ENCODE measurements at places on chromosomes 12 and 14.
A peak's percentile ranks its signal among the peaks of the same experiment; 100 is the strongest.

GRCh38 chr14:31949709-31950108 lies 127.4 kb upstream of the ARHGAP5 start:
- H3K36me3 ChIP-seq, result no peaks in the 10 kb centered on the region
- peaks cover 33% of the 10 kb centered on the region for H3K4me1 ChIP-seq
- peaks cover 5% of the 10 kb centered on the region for H3K27me3 ChIP-seq
- H3K4me3 ChIP-seq, result 0 out of 2 replicates have a peak overlapping the region, but pooled peaks have one; percentile 2
- DNase-seq, result peak; percentile 16
- no peak overlapping the region for H3K27ac ChIP-seq

DNA sequence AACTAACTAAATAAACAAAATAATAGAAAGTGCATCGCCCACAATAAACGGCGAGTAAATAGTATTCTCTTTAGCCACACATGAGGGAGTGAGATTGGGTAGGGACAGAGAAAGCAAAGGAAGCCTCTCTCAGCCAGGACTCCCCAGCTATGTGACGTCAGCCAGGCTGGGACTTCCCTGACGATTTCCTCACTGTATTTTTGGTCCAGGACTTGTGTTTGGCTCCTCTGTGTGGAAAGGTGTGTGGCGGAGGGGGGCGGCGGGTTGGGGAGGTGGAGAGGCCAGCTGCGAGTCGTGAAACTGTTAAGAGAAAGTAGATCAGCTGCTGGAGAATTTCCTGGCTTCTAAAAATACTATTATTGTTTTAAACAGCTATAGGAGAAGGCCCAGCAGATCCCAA lies 1124.6 kb downstream of the AACS start:
- H3K4me1 ChIP-seq, result no peaks in the 10 kb centered on the region
- no peak for DNase-seq
- H3K27ac ChIP-seq, result no peak overlapping the region
- no peak overlapping the region for H3K4me3 ChIP-seq
- H3K27me3 ChIP-seq, result no peaks in the 10 kb centered on the region
- peaks cover 5% of the 10 kb centered on the region for H3K36me3 ChIP-seq

DNA sequence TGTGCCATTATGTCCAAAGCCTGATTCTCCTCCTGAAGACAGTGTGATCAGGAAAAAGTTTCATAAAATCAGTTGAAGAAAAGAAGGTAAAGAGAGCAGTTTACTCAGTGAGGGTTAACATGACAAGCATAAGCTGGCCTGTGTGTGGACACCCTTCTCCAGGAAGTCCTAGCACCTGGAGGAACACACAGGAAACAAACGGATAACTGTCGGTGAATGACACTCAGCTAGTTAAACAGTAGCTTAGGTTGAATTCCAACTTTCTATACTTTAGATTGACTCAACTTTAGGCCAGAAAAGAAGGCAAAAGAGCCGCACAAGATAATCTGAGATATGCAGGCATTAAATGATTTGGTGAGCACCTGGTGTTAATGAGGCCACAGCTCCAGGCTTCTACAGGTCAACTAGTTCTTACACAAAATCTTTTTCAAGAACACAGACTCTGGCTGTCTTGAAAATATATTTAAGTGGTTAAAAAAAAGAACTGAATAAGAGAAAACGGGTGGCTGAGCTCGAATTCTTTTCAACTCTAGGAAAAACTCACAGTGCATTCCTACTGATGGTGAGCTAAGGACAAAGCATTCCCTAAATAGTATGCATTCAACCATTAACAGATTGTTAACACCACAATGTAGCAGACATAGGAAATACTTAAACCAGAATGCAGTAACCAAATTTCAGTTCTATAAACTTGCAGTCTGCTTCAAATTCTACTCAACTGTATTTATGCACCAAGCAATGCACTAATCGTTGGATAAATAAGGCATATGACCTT lies 56.9 kb upstream of the TSPAN8 start:
- no peak overlapping the region for H3K4me3 ChIP-seq
- no peak for DNase-seq
- H3K27me3 ChIP-seq, result no peaks in the 10 kb centered on the region

DNA sequence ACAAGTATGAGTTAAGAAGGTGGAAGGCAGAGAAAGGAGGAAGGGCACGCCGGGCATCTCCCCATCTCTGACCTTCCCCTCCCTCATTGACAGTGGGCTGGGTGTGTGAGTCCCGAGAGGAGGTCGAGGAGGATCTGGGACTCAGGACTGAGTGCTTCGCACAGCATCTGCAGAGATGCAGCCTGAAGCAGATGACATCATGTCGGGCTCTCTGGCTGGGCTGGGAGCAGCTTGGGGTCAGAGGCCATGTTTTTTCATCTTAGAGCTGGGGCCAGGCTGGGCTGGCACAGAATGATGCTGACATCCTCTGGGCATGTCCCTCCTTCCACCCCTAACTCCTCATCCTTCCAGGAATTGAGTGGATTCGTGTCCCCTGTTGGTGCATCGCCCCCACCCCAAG lies 43.5 kb downstream of the CMKLR1 start:
- no peaks in the 10 kb centered on the region for H3K27me3 ChIP-seq
- H3K36me3 ChIP-seq, result no peaks in the 10 kb centered on the region
- no peak for DNase-seq
- no peak overlapping the region for H3K4me3 ChIP-seq
- H3K27ac ChIP-seq, result no peak overlapping the region
- no peaks in the 10 kb centered on the region for H3K4me1 ChIP-seq

GRCh38 chr14:28767853-28768741 lies 1.5 kb downstream of the FOXG1 start:
- H3K36me3 ChIP-seq, result no peaks in the 10 kb centered on the region
- no peak overlapping the region for H3K27ac ChIP-seq
- H3K4me3 ChIP-seq, result no peak overlapping the region
- no peak for DNase-seq
- peaks cover 49% of the 10 kb centered on the region for H3K27me3 ChIP-seq

Data from HFFc6 (cell line).